ENCODE measurements at places on chromosomes 7 and 10.

GRCh38 chr7:80257756-80258155 lies 123.1 kb downstream of the GNAI1 start:
- no peak for DNase-seq

- no peak for DNase-seq
Observed at GRCh38 chr7:257647-257992, 32.4 kb upstream of the FOXL3 start.

GRCh38 chr7:41476460-41476803 lies 226.5 kb downstream of the INHBA start:
- DNase-seq = no peak

DNA sequence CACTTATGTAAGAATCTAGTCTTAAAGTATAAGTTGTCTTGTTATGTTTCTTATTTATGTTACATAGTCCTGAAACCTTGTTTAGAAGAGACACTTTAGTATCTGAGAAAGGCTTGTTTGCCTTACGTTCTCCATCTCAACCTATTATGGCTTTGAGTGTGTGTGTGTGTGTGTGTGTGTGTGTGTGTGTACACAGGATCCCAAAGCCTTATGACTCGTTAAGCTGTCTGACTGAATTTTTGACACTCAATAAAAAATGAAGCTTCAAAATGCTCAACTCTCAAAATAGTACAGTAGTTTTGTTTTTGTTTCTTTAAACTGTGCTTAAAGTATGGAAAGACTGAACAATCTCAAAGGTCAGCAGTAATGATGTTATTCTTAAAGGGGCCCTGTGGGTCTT lies 18.0 kb downstream of the CALU start:
- no peak for DNase-seq

DNA sequence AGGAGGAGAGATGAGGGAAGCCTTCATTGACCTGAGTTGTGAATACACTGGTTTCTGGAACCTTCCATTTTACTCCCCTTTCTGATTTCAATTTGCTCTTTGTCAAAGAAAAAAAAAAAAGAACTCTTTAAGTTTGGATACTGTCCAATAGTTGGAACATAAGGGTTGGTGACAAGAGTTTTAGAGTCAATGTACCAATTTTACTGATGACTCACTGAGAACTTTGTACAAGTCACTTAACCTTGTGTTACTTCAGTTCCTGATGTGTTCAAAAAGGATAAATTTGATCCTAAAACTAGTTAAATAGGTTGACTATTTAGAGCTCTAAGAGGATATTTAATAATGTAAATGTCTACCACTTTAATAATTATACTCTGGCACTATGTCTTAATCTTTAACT lies 4.1 kb upstream of the CDK14 start:
- DNase-seq = no peak

- no peak for DNase-seq
Observed at GRCh38 chr7:106448992-106449859, 164.4 kb upstream of the NAMPT start.

- no peak for DNase-seq
Observed at GRCh38 chr7:155701972-155702544, 57.6 kb downstream of the RBM33 start.

GRCh38 chr10:86888585-86889381 lies 68.6 kb downstream of the MMRN2 start:
- DNase-seq = no peak

GRCh38 chr10:109953766-109954165 lies 30.5 kb upstream of the XPNPEP1 start:
- DNase-seq = no peak

Data from activated CD8-positive, alpha-beta memory T cell treated with anti-CD3 and anti-CD28 coated beads for 1 hour (primary cell).